Thoracic aorta (tissue), 2 donors: ENCODE measurements at places on chromosomes 3 and 15.

DNA sequence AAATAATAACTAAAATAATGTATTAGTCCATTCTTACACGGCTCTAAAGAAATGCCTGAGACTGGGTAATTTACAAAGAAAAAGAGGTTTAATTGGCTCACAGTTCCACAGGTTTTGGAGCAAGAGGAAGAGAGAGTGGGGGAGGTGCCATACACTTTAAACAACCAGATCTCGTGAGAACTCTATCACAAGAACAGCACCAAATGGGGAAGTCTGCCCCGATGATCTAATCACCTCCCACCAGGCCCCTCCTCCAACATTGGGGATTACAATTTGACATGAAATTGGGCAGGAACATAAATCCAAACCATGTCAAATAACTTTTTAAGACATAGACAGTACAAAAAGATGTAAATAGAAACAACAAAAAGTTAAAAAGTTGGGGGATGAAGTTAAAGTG is 63.2 kb downstream of the ILDR1 start:
- H3K27ac ChIP-seq: no peak overlapping the region
- no peak overlapping the region for H3K4me3 ChIP-seq
- no peaks in the 10 kb centered on the region for H3K36me3 ChIP-seq
- no peaks in the 10 kb centered on the region for H3K27me3 ChIP-seq
- H3K4me1 ChIP-seq: no peaks in the 10 kb centered on the region

DNA sequence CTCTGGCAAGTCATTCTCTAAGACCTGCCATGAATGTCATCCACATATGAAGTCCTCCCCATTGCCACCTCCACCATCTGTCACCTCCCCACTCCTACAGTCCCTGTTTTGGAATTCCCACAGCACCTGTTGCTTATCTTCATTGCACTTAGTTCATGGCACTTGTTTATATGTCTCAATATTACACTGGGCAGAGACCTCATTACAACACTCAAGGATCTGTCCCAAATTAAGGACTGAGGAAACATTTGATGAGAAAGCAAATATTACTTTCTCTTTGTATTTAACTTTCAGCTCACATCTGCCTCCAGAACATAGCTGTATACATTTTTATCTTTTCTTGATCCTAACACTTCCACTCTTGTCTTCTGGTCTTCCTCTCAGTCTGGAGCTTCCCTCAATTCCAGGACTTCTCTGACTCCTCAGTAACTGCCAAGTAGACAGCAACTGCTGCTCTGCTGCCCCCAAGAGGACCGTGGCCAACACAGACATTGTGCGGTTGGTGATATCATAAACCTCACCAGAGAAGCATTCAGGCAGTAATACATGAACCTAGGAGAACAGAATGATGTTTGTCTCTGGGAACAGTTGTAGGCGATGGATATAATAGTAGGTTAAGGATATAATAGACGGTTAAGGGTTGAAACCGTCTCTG is 45.0 kb upstream of the FGF12 start:
- H3K27ac ChIP-seq: no peak overlapping the region
- H3K4me1 ChIP-seq: no peaks in the 10 kb centered on the region
- H3K4me3 ChIP-seq: no peak overlapping the region
- no peak for DNase-seq
- no peaks in the 10 kb centered on the region for H3K36me3 ChIP-seq

DNA sequence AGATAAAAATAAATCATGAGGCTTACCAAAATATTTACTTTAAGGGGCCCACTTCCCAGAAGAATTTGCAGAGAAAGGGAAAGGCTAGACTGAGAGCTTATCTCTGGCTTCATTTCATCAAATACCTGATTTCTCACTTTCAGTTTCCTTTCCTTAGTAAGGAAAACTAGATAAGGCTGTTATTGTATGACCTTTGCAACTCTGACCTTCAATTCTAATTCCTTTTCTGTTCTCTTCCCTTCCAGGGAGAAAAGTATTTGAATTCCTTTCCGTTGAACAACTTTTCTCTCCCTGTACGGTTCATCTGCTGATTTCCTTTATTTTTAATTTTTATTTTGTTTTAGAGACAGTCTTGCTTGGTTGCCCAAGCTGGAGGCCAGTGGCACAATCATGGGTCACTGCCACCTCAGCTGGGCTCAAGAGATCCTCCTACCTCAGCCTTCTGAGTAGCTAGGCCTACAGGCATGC is 7.1 kb upstream of the PXK start:
- H3K4me3 ChIP-seq: no peak overlapping the region
- no peaks in the 10 kb centered on the region for H3K27me3 ChIP-seq
- H3K27ac ChIP-seq: no peak overlapping the region
- no peaks in the 10 kb centered on the region for H3K4me1 ChIP-seq

DNA sequence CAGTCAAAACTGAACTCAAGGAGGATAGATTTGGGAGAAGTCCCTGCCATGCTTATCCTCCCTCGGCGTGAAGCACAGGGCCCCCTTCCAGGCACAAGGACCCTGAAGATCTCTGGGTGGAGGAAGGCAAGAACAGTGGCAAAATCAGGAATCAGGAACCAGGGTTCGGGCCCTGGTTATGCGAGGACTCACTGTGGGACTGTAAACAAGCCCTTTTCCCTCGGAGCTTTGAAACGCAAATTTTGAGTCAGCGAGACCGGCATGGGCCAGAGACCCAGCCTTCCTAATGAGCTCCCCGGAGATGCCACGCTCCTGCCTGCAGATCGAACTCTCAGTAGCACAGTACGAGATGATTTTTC is 70.1 kb downstream of the SLC12A8 start:
- H3K4me1 ChIP-seq: peaks cover 36% of the 10 kb centered on the region
- H3K27ac ChIP-seq: no peak overlapping the region
- no peak for DNase-seq
- H3K27me3 ChIP-seq: no peaks in the 10 kb centered on the region

DNA sequence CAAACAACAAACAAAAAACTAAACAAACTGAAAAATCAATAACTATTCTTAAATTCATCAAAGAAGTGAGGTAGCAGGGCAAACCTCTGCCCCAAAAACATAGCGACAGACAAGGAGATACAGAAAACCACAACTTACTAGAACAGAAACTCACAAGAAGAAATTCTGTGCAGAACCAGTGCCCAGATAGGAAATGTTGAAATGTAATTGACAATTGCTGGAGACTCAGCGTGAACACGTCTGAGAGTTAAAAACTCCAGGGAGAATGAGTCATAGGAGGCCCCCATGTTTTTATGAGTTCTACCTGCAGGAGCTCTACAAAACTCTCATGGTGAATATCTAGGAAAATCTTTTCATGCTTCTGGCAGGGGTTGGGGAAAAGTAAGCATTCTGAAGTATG is 95.5 kb upstream of the SETMAR start:
- no peak overlapping the region for H3K4me3 ChIP-seq
- H3K27ac ChIP-seq: no peak overlapping the region

- no peak overlapping the region for H3K27ac ChIP-seq
- no peaks in the 10 kb centered on the region for H3K36me3 ChIP-seq
- DNase-seq: no peak
- H3K4me1 ChIP-seq: no peaks in the 10 kb centered on the region
Measured at GRCh38 chr15:74397239-74398068, 30.0 kb upstream of the CYP11A1 start.

DNA sequence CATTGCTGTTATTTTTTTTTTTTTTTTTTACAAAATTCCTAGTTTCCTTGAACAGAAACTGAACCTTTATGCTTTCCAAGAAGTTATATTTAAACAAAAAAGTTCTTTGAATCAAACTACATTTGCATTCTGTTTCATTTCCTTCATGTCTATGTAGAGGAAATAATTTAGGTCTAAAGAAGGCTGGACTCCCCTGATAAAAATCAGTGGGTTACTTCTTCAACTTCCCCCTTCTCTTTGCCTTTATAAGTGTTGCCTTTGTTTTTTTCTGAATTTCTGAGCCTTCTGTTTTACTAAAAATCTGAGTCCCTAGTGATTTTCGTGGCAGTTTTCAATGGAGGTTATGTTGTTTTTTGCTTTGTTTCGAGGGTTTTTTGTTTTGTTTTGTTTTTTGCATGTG is 152.8 kb downstream of the CHDH start:
- DNase-seq: no peak
- H3K4me1 ChIP-seq: no peaks in the 10 kb centered on the region
- H3K4me3 ChIP-seq: no peak overlapping the region
- H3K27me3 ChIP-seq: no peaks in the 10 kb centered on the region
- H3K36me3 ChIP-seq: no peaks in the 10 kb centered on the region
- H3K27ac ChIP-seq: no peak overlapping the region

- H3K4me1 ChIP-seq: peaks cover 5% of the 10 kb centered on the region
- DNase-seq: no peak
- peak overlapping the region; percentile 80 for H3K4me3 ChIP-seq
- H3K36me3 ChIP-seq: no peaks in the 10 kb centered on the region
- no peaks in the 10 kb centered on the region for H3K27me3 ChIP-seq
- H3K27ac ChIP-seq: peak overlapping the region; percentile 90
Measured at GRCh38 chr3:123880998-123881561, 3.1 kb downstream of the MYLK start.

DNA sequence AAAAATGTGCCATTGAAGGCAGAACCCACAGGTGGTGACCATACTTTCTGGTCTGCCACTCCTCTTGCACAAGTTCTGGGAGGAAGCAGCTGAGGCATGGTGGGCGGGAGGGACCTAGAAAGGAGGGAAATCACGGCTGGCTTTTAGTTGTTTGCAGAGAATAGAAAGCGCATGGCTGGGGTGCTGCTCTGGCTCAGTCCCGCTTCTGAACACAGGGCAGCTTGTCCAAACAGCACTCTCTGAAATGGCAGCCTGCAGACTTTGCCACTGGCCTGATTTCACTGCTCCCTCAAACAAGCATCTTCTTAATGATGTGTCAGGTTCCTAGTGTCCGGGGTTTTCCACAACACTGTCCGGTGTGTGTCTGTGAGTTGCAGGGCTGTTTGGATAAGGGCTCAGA is 76.7 kb downstream of the AAGAB start:
- DNase-seq: no peak
- H3K36me3 ChIP-seq: no peaks in the 10 kb centered on the region
- H3K27me3 ChIP-seq: no peaks in the 10 kb centered on the region

GRCh38 chr3:84442533-84442932 is 516.3 kb upstream of the CADM2 start:
- H3K4me3 ChIP-seq: no peak overlapping the region
- no peaks in the 10 kb centered on the region for H3K4me1 ChIP-seq
- DNase-seq: no peak
- no peaks in the 10 kb centered on the region for H3K36me3 ChIP-seq
- no peaks in the 10 kb centered on the region for H3K27me3 ChIP-seq

GRCh38 chr15:42059661-42060476 is 34.5 kb downstream of the PLA2G4D start:
- no peak for DNase-seq
- no peaks in the 10 kb centered on the region for H3K27me3 ChIP-seq
- H3K4me3 ChIP-seq: no peak overlapping the region
- no peaks in the 10 kb centered on the region for H3K4me1 ChIP-seq
- H3K27ac ChIP-seq: no peak overlapping the region

- H3K36me3 ChIP-seq: no peaks in the 10 kb centered on the region
- H3K4me1 ChIP-seq: no peaks in the 10 kb centered on the region
- H3K27me3 ChIP-seq: no peaks in the 10 kb centered on the region
- no peak overlapping the region for H3K4me3 ChIP-seq
- no peak overlapping the region for H3K27ac ChIP-seq
Measured at GRCh38 chr3:179933080-179933479, 103.7 kb downstream of the PEX5L start.

GRCh38 chr3:129316248-129317013 is 37.8 kb downstream of the HMCES start:
- H3K36me3 ChIP-seq: no peaks in the 10 kb centered on the region
- peaks cover 15% of the 10 kb centered on the region for H3K4me1 ChIP-seq
- DNase-seq: peak; percentile 54
- H3K27ac ChIP-seq: peak overlapping the region; percentile 88
- H3K27me3 ChIP-seq: no peaks in the 10 kb centered on the region

DNA sequence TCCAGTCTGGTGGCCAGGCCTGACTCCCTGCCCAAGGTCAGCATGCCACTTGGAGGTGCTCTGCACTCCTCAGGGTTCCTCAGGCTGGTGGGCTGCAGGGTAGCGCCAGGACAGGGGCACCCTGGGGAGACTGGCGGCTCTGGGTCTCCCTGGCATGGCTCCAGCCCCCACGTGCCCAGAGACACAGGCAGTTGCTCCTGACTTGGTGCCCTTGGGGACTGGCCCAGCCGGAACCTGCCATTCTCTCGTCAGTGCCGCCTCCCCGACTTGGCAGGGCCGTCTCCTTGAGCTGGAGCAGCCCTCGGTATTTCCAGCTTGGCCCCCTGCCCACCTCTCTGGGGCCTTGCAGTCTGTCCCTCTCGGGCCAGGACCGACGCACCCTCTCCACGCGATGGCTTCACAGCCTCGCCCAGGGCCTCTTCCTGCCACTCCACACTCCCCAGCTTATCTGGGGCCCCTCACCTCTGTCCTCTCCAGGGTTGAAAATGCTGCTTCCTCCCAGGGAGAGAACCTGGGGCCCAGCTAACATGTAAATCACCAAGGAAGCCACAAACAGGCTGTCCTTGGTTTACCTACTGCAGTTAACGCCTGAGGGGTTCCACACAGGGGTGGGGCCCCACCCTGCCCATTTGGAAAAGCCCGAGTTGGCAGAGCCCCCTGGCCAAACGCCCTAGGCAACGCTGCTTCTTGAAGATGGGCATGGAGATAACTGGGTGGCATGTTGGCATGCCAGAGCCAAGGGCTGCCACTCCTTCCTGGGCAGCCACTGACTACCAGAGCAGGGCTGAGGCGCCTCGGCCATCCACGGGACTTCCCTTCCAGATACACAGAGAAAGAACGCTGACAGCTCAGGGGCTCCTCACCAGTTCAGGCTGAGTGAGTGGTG is 61.4 kb downstream of the SMAD6 start:
- peak overlapping the region; percentile 20 for H3K4me3 ChIP-seq
- H3K4me1 ChIP-seq: peaks cover 62% of the 10 kb centered on the region
- peak overlapping the region; percentile 81 for H3K27ac ChIP-seq
- H3K36me3 ChIP-seq: no peaks in the 10 kb centered on the region
- peak; percentile 77 for DNase-seq

DNA sequence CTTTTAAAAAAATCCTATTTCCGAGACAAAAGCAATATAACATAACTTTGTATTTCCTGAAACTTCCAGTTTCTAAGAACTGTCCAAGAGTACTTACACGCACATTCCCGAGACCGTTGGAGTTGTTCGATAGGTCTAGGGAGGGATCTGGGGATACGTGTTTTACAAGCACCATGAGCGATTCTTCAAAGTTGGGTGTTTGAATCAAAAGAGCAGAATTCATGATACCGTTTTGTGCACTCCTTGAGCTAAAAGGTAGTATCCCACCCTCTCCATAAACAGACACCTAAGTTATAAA is 700 bp upstream of the EDEM1 start:
- H3K4me1 ChIP-seq: peaks cover 27% of the 10 kb centered on the region
- peaks cover under 1% of the 10 kb centered on the region for H3K36me3 ChIP-seq
- peak overlapping the region; percentile 94 for H3K4me3 ChIP-seq
- no peaks in the 10 kb centered on the region for H3K27me3 ChIP-seq

DNA sequence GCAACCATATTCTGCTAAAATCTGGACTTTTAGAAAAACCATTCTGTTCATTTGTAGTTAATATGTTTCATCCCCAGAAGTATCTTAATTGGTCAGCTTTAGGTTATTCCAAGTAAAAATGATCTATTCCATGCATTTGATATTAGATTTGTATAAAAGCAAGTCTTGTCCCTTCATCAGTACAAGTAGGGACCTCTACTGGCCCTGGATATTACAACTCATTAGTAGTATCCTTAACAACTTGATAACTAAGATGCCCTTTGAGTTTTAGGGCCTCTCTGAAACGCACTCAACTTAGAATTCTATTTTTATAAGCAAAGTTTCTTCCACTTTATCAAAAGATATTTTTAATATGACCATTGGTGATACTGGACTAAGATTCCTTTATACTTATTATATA is 25.3 kb upstream of the SELENOT start:
- H3K36me3 ChIP-seq: peaks cover 22% of the 10 kb centered on the region
- DNase-seq: no peak
- no peaks in the 10 kb centered on the region for H3K4me1 ChIP-seq
- no peak overlapping the region for H3K27ac ChIP-seq
- no peak overlapping the region for H3K4me3 ChIP-seq
- H3K27me3 ChIP-seq: no peaks in the 10 kb centered on the region
